ENCODE measurements at places on chromosomes 4 and X.

DNA sequence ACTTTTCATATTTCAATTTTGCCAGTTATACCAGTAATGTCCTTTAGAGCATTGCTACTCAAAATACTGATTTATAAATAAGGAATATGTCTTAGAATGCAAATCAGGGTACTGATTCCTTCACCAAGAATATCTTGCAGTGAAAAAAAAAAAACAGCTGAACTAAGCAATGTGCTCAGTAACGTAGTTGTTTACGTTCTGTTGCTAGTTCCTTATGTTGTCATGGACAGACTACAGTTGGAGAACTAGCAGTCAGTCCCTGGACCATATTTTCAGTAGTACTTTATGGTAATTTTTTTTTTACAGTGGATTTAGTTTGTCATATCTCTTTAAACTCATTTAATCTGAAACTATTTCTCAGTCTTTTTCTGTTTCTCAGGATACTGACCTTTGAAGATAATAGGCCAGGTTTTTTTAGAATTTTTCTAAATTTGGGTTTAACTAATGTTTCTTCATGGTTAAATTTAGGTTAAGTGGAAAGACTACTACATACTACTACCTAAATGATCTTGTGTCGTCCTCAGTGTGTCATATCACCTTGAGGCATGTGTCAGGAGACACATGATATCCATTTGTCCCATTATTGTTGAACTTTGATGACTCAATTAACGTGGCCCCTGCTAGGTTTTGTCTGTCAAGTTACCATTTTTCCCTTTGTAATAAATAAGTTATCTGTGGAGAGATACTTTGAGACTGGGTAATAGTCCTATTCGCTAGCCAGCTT, 21.0 kb downstream of the SMARCAD1 start:
- DNase-seq, result no peak

- DNase-seq, result no peak
These were observed 41.6 kb upstream of the MTNR1A start for GRCh38 chr4:186596850-186597390.

GRCh38 chr4:8303485-8304281, 34.1 kb downstream of the HTRA3 start:
- DNase-seq, result no peak

- no peak for DNase-seq
These were observed 78.2 kb upstream of the PAQR3 start for GRCh38 chr4:79017481-79017880.

DNA sequence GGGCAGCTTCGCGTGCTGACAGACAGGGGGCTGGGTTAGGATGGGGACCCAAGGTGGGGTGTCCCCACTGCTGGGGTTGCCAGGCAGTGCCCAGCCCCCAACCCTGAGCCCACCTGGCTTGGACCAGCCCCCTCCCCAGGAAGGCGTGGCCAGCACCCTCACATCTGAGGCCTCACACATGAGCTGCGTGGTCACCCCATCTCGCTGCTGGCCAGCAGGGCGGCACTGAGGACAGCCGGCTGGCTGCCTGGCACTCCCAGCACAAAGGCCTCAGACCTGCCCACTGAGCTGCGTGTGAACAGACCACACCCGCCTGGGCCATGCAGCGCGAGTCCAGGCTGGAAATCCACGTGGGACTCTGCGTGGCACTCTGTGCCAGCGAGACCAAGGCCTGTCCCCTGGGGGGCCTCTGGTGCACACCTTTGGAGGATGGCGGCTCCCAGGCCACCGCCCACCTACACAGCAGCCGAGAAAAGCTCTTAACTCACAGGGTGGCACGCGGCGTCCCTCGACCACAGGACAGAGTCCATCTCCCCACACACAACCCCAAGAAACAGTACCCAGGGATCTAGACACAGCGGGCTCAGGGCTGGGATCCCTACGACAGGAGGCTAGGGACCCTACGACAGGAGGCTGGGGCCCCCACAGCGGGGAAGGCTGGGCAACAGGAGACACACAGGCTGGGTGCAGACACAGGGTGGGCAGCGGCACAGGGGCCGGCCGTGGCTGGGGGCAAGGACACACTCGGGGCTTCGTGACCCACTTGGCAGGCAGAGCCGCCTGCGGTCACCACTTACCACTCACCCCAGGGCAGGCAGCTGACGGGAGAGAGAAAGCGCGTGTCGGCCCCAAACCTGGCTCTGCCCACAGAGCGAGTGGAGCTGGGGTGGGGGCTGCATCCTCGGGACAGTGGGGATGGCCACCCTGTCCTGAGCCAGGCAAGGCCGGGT, 9.8 kb downstream of the DGKQ start:
- no peak for DNase-seq

DNA sequence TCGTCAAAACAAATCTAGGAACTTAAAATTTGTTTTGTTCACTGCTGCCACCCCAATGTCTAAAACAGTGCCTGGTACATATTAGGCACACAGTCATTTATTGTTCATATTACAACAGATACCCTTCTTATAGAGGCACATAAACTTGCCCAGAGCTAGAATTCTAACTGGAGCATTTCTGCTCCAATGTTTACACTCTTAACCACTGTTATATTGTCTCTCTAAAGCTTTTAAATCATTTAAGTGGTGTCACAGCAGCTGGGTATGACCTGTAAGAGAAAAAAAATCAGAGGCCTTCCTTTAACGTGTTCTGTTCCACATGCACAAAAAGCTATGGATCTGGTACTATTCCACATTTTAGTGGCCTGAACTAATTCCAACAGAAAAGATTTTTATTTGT, 3.0 kb downstream of the UBE2D3 start:
- no peak for DNase-seq

- no peak for DNase-seq
These were observed 39.3 kb downstream of the GATB start for GRCh38 chr4:151721466-151721865.

GRCh38 chr4:76582074-76582816, 147.2 kb downstream of the SHROOM3 start:
- no peak for DNase-seq

DNA sequence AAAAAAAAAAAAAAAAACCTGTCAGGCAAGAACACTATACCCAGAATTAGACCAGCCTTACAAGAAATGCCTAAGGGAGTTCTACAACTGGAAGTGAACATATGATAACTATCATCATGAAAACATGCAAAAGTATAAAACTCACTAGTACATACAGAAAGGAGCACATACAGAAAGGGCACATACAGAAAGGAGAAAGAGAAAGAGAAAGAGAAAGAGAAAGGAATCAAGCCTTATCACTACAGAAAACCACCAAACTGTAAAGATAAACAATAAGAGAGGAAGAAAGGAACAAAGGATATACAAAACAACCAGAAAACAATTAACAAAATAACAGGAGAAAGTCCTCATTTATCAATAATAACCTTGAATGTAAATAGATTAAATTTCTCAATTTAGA, 50.4 kb downstream of the PHKA1 start:
- no peak for DNase-seq

DNA sequence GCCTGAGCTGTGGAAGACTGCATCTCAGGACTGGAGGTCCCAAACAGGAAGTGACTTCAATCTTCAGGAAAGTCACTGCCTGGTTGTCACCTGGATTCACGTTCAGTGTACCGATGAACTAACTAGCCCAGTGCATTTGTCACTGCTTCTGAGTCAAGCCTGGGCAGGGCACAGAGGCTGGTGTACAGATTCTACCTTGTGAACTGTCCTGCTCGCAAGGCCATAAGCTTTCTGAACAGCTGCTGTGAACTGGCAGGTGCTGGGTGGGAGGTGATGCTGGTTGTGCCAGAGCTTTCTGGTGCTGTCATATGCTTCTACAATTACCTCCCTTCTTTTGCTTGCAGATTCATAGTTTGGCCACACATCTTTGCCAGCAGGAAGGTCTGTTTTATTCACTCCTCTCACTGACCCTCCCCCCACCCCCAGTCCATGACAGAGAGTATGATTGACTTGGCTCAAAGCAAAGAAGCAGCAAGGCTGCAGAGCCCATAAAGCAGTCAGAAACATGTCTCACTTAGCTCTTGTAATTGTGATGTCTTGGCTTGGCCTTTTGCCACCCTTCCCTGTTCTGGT, 40.5 kb downstream of the ZCCHC12 start:
- DNase-seq, result no peak
